ENCODE measurements at places on chromosomes 1 and 21. TPM values are rescaled to one million over a fixed set of nuclear protein-coding genes. Genes with fewer than 3 reads are reported as not detected.

GRCh38 chr21:14672466-14672865 is 126.4 kb upstream of the SAMSN1 start:
- no peak overlapping the region for H3K27ac ChIP-seq
- no peaks in the 10 kb centered on the region for H3K36me3 ChIP-seq
- no peaks in the 10 kb centered on the region for H3K27me3 ChIP-seq
- H3K4me1 ChIP-seq: no peaks in the 10 kb centered on the region
- no peak overlapping the region for H3K4me3 ChIP-seq
- DNase-seq: no peak

GRCh38 chr1:20867062-20867461 is 80.0 kb upstream of the HP1BP3 start:
- H3K36me3 ChIP-seq: peaks cover 11% of the 10 kb centered on the region
- H3K27me3 ChIP-seq: no peaks in the 10 kb centered on the region
- H3K27ac ChIP-seq: no peak overlapping the region

GRCh38 chr1:55284856-55285255 is 69.7 kb upstream of the USP24 start:
- H3K4me3 ChIP-seq: no peak overlapping the region
- no peaks in the 10 kb centered on the region for H3K27me3 ChIP-seq
- no peak overlapping the region for H3K27ac ChIP-seq

DNA sequence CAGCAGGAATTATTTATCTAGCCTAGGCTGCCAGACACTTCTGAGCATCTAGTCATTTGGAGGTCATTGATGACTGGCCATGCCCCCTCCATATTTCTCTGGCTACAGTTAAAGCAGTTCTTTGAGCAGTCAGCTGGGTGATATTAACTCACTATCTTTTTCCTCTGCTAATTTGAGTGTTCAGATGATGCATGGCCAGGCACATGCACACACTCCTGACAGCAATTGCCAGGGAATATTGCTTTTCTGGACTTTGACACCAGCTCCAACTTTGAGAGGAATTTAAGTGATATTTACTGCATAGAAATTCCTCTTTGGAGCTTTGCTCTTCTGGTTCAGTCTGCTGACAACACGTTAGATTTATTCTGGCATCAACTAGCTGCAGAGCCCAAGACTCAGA is 52.6 kb downstream of the CD247 start:
- H3K4me1 ChIP-seq: no peaks in the 10 kb centered on the region
- DNase-seq: no peak
- H3K27me3 ChIP-seq: peaks cover 14% of the 10 kb centered on the region
- H3K27ac ChIP-seq: no peak overlapping the region

DNA sequence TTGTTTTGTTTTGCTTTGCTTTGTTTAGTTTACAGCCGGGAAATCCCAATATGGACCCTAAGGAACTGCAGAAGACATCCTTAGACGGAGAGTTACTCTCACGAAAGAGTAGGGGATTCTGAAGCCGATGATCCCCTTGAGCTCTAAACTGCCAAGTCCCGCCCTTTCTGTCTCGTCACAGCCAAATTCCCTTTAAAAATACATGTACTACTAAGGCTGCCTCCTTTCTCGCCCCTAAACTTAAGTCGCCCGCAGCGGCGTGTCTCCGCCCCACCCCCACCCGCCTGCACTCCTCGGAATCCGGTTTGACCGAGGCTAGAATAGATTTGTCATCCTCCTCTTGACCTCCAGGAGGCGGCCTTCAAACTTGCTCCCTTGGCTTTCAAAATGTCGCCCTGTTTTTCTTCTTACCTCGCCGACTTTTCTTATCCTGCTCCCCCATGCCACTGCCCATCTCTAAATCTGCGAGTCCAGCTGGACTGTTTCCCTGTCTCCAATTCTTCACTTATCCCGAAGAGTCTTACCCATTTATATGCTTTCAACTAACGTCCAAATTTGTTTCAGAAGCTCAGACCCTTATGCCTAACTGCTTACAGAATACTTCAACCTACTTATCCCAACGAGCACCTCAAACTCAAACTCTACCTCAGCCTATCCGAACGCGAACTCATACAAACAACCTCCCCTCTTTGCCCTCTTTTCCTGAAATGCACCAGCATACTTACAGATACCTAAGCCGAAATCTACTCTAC is 10.9 kb upstream of the BOLA1 start:
- H3K27me3 ChIP-seq: no peaks in the 10 kb centered on the region
- H3K36me3 ChIP-seq: no peaks in the 10 kb centered on the region
- peaks cover 10% of the 10 kb centered on the region for H3K4me1 ChIP-seq
- peak; percentile 83 for DNase-seq
- peak overlapping the region; percentile 95 for H3K27ac ChIP-seq
- peak overlapping the region; percentile 82 for H3K4me3 ChIP-seq

- no peak for DNase-seq
- no peak overlapping the region for H3K27ac ChIP-seq
- H3K4me3 ChIP-seq: no peak overlapping the region
- H3K27me3 ChIP-seq: peaks cover 39% of the 10 kb centered on the region
These were observed 15.3 kb upstream of the EPHA8 start for GRCh38 chr1:22547818-22548462.

FBXO42 gene
- total RNA-seq: 25.6 TPM
